Activated T-helper 1 cell treated with anti-CD3 and anti-CD28 coated beads, Interleukin-12 subunit alpha, Interleukin-12 subunit beta, Interleukin-2, Interleukin-4 antibody, amounts not matched to agents 30 ng/mL and 10 ng/mL and 1 ng/mL, durations not matched to agents 14 hours and 24 hours and 36 hours (primary cell): ENCODE measurements at places on chromosomes 16 and 17. TPM values are rescaled to one million over a fixed set of nuclear protein-coding genes. Genes with fewer than 3 reads are reported as not detected.

Gene DOC2B
- 5.5 and 7.6 TPM in 2 replicates for total RNA-seq

Gene ALDH3A1
- total RNA-seq: not detected in 2 replicates

Gene EMP2
- not detected in 2 replicates for total RNA-seq

Gene SLC6A2
- total RNA-seq: not detected in 2 replicates

Gene INTS2
- total RNA-seq: 25.4 and 25.6 TPM in 2 replicates

Gene WNK4
- total RNA-seq: 0.12 and 0.29 TPM in 2 replicates

DNA sequence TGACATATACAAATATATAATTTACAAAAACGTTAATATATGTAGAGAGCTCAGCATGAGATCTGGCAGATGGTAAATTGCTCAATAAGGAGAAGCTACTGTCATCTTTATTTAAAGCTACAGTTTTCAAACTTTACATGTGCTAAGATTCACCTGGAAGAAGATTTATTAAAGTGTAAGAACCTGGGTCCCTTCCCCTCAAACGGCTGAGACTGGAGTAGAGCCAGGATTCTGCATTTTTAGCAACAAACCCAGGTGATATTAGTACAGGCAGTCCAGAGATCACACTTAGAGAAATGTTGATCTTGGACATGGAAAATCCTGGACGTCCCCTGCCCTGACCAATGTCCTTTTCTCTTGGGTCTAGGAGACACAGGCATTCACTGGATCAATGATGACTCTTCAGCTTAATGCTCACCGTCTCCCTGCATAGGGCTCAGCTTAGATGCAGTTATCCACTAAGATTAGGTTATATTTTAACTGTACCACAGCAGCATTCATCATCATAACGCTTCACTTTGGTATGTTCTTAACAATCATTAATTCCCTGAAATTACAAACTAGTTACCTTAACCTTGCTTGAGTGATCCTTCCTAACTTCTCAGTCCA lies 20.4 kb downstream of the CDR2 start:
- no peak overlapping the region for H3K4me3 ChIP-seq
- peaks cover 41% of the 10 kb centered on the region for H3K36me3 ChIP-seq
- no peaks in the 10 kb centered on the region for H3K27me3 ChIP-seq
- H3K27ac ChIP-seq: peak overlapping the region; percentile 94

Gene SLC25A10
- 45.7 and 49.6 TPM in 2 replicates for total RNA-seq

DNA sequence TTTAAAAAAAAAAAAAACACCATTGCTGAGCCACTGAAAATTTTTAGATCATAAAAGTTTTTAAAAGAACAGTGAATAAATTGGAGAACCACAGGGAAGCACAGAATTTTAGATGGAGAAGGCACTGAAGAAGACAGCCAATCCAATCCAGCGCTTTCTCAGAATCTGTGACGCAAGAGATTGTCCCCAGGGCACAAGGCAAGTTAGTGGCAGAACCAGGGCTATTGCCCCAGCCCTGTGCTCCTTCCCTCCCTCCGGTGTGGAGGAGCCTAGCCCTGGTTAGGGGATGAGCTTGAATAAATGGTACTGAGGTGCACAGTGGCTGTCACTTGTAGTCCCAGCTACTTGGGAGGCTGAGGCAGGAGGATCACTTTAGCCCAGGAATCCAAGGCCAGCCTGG lies 108.3 kb downstream of the ZNF423 start:
- H3K4me1 ChIP-seq: no peaks in the 10 kb centered on the region
- H3K27ac ChIP-seq: no peak overlapping the region
- no peak overlapping the region for H3K4me3 ChIP-seq

DNA sequence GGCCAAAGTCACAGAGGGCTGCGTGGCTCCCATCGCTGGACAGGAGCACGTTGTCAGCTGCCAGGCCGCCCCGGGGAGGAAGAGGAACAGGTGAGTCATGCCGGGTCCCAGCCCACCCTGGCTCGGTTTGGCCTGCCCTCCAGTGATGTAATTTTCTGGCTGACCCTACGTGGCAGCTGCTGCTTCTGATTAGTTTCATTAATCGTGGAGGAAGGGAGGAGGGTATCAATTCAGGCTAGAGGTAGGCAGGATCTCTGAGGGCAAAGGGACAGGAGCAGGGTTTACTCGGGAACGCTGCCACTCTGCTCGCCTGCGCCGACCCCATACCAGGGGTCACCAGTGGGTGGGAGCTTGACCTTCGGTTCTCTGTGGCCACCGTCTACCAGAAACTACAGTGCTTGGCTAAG lies 11.7 kb upstream of the SPATA32 start:
- no peak overlapping the region for H3K4me3 ChIP-seq
- peaks cover 38% of the 10 kb centered on the region for H3K36me3 ChIP-seq
- DNase-seq: no peak
- H3K4me1 ChIP-seq: peaks cover 32% of the 10 kb centered on the region
- no peak overlapping the region for H3K27ac ChIP-seq

GRCh38 chr16:6667393-6667792 lies 665.3 kb upstream of the RBFOX1 start:
- DNase-seq: no peak
- H3K4me1 ChIP-seq: no peaks in the 10 kb centered on the region
- H3K4me3 ChIP-seq: no peak overlapping the region
- H3K27ac ChIP-seq: no peak overlapping the region
- no peaks in the 10 kb centered on the region for H3K36me3 ChIP-seq

DNA sequence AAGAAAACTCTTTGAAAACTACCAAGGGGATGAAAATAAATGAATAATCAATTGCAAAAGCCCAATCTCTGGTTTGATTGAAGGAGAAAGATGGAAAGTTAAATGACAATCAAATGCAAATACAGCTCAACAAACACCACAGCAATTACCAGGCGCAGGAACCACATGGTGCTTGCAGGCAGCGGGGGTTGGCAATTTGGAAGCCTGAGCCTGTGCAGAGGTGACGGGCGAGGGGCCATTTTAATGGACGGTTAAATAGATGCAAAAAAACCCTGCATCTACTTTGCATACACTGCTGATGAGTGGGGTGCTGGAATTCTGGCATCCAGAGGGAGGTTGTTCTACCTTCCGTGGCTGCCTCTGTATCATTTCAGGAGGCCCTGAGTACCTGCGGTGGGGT lies 4.8 kb upstream of the SEZ6 start:
- H3K4me3 ChIP-seq: no peak overlapping the region
- no peak overlapping the region for H3K27ac ChIP-seq
- no peaks in the 10 kb centered on the region for H3K4me1 ChIP-seq

- no peaks in the 10 kb centered on the region for H3K4me1 ChIP-seq
- no peak for DNase-seq
- peaks cover 2% of the 10 kb centered on the region for H3K27me3 ChIP-seq
- no peak overlapping the region for H3K4me3 ChIP-seq
- no peak overlapping the region for H3K27ac ChIP-seq
Observed at GRCh38 chr17:69828087-69828486, 246.9 kb upstream of the KCNJ16 start.

- peaks cover 36% of the 10 kb centered on the region for H3K4me1 ChIP-seq
- H3K27ac ChIP-seq: no peak overlapping the region
- no peak for DNase-seq
- H3K36me3 ChIP-seq: peaks cover 3% of the 10 kb centered on the region
- H3K4me3 ChIP-seq: no peak overlapping the region
Observed at GRCh38 chr17:78268951-78269905, 37.8 kb downstream of the TMEM235 start.

- no peak overlapping the region for H3K4me3 ChIP-seq
- peaks cover 48% of the 10 kb centered on the region for H3K36me3 ChIP-seq
- H3K27ac ChIP-seq: peak overlapping the region; percentile 63
- no peaks in the 10 kb centered on the region for H3K27me3 ChIP-seq
- peaks cover 23% of the 10 kb centered on the region for H3K4me1 ChIP-seq
- no peak for DNase-seq
Observed at GRCh38 chr16:16017812-16018211, 68.4 kb downstream of the ABCC1 start.

- no peak overlapping the region for H3K4me3 ChIP-seq
- H3K4me1 ChIP-seq: peaks cover 19% of the 10 kb centered on the region
- no peak for DNase-seq
- peak overlapping the region; percentile 68 for H3K27ac ChIP-seq
Observed at GRCh38 chr17:64148017-64148631, 18.2 kb upstream of the ERN1 start.

Gene KRT12
- total RNA-seq: not detected in 2 replicates

Gene PRCD
- total RNA-seq: not detected in 2 replicates

DNA sequence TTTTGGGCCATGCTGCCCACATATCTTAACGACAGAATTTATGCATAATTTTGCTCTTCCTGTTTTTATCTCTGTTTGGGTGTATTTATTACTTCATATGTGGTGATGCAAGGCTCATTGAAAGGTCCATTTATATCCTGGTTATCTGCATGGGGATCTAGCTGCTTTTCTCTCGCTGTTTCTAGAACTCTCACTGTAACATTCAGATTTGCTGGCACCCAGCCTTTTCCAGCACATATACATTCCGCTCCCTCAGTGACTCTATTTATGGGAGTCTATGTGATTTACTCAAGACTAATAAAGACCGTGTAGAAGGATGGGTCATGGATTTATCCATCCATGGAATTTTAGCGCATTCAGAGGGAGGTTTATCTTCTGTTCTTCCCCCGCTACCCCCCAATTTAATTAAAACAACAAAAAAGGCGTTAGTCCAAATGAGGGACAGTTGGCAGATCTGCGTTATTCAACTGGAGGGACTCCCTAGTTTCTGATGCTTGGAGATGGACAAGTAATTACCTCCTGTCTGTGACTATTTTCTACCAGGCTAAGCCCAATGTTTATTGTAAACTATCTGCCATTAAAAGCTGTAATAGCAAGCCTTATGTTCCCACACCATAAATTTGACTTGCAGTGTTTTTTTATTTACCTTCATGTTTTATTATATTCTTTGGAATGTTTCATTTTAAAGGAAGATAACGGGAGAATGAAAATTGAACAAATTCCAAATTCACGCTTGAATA lies 19.8 kb upstream of the MARCHF10 start:
- peaks cover 4% of the 10 kb centered on the region for H3K27me3 ChIP-seq
- no peak overlapping the region for H3K4me3 ChIP-seq
- H3K36me3 ChIP-seq: no peaks in the 10 kb centered on the region
- DNase-seq: no peak
- H3K4me1 ChIP-seq: no peaks in the 10 kb centered on the region

DNA sequence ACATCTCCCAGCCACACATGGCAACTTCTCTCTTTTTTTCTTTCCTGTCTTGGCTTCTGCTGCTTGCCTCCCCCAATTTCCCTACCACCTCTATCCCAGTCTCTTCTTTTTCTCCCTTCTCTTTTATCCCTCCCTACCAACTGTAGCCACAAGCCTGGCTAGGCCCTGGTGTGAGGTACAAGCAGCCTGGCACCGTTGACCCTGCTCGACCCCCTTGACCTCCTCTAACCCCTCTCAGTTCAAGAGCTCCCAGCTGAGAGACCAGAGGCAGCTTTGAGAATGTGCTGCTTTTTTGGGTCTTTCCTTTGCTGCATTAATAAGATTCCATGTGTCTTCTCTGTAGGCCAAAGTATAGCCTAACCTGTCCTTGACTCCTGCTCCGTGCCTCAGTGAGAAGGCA lies 32.3 kb downstream of the B9D1 start:
- H3K4me1 ChIP-seq: peaks cover 5% of the 10 kb centered on the region
- DNase-seq: no peak
- no peaks in the 10 kb centered on the region for H3K36me3 ChIP-seq
- H3K4me3 ChIP-seq: no peak overlapping the region

DNA sequence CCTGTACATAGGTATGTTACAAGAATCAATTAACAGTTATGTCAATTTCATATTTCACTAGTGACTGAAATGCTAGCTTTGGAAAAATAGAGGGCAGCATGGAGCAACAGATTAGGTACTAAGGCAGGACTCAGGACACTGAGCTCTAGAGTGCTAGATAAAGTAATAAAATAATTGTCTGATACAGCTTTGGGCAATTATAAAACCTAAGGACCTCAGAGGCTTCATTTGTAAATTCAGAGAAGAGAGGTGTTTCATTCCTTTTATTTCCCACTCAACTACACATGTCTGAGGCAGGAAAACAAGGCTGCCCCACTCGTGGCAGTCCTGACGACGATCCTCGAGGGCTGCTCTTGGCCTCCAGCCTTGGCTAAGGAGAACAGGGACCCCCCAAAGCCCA lies 81.5 kb downstream of the CA4 start:
- H3K4me1 ChIP-seq: no peaks in the 10 kb centered on the region
- H3K27ac ChIP-seq: no peak overlapping the region
- H3K36me3 ChIP-seq: peaks cover 12% of the 10 kb centered on the region
- DNase-seq: no peak

Gene ATPAF2
- total RNA-seq: 34.9 and 37.8 TPM in 2 replicates

GRCh38 chr17:2828397-2829038 lies 32.3 kb downstream of the RAP1GAP2 start:
- H3K27me3 ChIP-seq: peaks cover 26% of the 10 kb centered on the region
- DNase-seq: peak; percentile 57
- H3K36me3 ChIP-seq: no peaks in the 10 kb centered on the region
- H3K4me1 ChIP-seq: peaks cover 18% of the 10 kb centered on the region
- H3K4me3 ChIP-seq: no peak overlapping the region
- no peak overlapping the region for H3K27ac ChIP-seq

Gene SSTR5
- total RNA-seq: not detected in 2 replicates

DNA sequence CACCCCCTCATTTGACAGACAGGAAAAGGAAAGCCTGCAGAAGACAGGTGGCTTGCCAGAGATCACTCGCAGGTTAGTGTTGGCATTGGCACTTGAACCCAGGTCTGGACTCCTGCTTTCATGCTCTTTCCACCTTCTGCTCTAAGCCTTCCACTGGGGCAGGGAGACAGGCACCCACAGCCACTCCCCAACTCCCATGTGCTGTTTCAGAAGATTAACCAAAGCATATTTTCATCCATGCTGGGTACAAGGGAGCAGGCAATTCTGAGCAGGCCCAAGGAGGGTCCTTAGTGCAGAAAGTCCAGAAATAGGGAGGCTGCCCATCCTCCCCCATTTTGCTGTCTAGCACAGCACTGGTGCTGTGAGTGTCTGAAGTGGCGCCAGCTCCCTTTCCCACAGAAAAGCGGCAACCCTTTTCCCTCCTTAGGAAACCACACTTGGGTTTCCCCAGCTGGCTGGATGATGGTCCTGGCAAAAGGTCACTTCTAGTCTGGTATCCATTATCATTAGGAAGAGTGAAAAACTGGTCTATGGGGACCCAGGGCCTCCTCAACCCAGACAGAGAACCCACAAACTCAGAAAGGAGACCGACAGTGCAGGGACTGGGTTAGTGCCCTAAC lies 2.0 kb upstream of the CAVIN1 start:
- peaks cover 3% of the 10 kb centered on the region for H3K36me3 ChIP-seq
- peaks cover 10% of the 10 kb centered on the region for H3K4me1 ChIP-seq
- no peak overlapping the region for H3K4me3 ChIP-seq
- H3K27me3 ChIP-seq: peaks cover 60% of the 10 kb centered on the region
- no peak overlapping the region for H3K27ac ChIP-seq
